ENCODE measurements at places on chromosomes 16 and 17.

GRCh38 chr16:73878611-73879010 lies 418.0 kb upstream of the PSMD7 start:
- DNase-seq: peak; percentile 60

DNA sequence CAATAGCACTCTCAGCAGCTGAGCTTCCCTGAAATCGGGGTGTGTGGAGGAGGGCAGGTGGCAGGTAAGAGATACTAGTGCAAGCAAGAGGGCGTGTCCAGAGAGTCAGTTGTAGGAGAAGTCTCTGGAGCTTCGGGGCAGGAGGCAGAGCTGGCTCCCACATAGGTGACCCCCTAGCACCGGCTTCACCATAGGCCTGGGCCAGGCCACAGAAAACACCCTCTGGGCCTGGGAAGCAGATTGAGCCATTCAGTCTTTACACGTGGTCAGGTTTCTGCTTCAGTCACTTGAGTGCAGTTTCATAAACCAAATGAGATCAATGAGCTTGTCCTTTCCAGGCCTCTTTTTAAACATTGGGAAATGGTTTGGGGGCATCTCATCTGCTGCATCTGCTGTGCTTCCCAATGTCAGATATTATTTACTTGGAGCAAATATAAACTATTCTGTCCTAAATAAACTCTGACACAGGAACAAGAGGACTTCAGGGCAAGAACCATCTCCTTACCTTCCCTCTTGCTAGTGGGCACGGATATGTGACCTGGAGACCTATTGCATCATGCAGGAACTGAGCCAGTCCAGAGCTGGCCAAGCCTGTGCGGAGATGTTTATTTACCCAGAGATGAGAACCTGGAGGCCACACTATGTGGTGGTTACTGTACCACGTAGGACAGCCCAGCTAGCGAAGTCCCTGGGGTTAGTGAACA lies 16.1 kb downstream of the CCR7 start:
- no peak for DNase-seq

DNA sequence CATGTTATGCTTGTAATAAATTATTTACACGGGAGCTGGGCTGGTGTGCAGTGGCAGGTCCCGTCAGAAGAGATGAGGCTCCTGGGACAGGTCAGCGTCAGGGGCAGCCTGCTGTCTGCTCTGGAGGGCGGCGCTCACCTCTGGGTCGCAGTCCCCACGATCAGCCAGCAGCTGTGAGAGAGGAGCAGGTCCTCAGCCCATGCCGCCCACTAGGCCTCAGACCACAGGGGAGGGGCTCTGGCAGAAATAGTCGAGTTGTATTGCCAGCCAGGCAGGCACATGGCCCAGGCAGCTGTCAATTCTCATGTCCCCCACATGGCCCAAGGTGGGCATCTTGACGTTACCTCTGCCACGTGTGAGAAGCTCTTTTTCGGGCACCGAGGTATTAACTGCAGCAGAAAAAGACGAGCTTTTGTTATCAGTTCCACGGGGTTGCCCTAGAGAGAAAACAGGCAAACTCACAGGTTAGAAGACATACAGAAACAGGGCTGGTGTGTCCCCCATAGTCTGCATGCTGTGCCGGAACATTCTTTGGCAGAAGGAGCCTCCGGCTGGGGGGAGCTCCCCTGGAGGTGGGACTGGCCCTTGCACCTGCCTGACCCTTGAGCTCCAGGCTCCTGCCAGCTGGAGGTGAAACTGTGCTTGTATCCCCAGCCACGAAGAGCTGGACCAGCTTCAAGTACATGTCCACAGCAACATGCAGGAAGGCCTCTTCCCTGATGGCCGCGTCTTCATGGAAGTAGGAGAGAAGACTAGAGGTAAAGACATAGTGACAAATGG lies 17.4 kb downstream of the ZNF276 start:
- no peak for DNase-seq

GRCh38 chr16:18018376-18018775 lies 318.2 kb downstream of the NPIPA8 start:
- no peak for DNase-seq

- DNase-seq: no peak
Observed at GRCh38 chr17:58313815-58314705, 14.5 kb downstream of the TSPOAP1 start.

DNA sequence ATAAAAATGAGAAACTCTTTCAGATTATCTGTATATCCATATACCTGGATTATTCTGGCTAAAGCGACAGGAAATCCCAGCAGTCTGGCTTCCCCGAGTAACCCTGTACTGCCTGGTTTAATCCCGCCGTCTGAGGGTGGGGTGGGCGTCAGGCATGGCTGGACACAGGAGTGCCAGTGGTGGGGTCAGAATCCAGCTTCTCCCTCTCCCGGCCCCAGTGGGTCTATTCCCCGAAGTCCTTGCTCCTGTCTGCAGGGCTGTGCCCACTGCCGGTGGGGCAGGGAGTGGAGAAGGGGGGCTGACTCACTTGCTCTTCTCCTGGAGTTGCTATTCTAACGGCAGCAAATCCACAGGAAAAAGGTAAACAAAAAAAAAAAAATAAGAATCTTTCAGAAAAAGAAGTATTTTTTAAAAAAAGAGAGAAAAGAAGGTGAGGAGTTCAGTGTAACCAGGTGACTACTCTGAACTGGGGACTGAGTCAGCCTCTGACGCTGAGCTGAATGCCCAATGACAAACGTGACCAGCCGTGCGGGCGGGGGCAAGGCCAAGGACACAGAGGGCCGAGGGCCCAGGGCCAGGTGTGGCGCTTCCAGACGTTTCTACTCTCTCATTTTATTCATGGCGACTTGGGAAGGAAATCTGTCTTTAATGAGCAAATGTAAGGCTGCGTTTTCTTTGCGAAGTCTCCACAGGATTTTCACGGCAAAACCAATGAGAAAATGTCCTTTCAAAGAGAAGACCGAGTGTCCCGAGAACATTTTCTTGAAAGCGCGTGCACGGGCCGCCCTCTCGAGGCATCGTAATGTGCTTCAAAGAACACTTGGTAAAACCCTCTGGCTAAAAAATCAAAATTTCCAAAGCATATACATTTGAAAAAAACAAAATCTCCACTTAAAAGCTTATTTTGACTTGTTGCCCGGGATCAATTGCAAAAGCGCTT lies 20.2 kb downstream of the FOXF1 start:
- DNase-seq: no peak

DNA sequence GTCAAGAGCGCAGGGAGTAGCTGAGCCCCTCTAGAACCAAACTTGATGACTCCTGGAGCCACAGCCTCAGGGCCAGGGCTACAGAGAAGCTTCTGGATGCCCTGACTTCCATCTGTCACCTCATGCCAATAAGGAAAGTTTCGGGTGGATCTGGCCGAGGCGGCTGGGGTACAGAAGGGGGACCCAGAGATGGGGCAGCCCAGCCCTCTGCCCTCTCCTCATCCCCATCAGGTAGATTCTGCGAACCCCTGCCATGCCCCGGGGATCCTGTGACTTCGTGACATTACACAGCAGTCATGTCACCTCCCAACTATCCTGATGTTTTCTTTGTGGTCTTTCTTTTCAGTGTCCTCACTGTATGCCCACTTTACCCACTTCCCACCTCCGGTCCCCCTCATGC lies 114.4 kb downstream of the CCDC182 start:
- no peak for DNase-seq

GRCh38 chr17:44310609-44311376 lies 2.4 kb downstream of the RUNDC3A start:
- DNase-seq: no peak

- DNase-seq: no peak
Observed at GRCh38 chr16:3047387-3047720, 993 bp downstream of the MMP25 start.

GRCh38 chr17:64083563-64084085 lies 46.3 kb downstream of the ERN1 start:
- no peak for DNase-seq

GRCh38 chr17:82035488-82035887 lies 2.0 kb downstream of the DCXR start:
- DNase-seq: no peak

- DNase-seq: no peak
Observed at GRCh38 chr17:45338023-45338781, 21.4 kb upstream of the MAP3K14 start.

DNA sequence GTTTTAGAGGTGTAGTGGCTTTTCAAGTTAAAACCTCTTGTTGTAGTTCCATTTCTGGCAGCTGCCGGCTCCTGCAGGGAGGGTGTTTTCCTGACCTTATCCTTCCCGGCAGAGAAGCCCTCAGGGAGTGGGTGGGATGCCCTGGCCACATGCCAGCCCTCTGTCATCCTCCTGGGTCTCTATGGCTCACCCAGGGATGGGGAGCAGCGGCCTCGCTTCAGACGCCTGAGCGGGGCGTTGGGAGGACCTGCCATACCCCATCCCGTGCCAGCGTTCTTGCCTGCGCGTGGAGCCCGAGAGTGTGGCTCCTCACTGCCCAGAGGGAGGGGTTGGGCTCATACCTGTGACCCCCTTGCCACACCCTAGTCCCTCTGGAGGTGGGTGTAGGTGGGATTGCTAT lies 11.9 kb downstream of the KCNJ12 start:
- no peak for DNase-seq

DNA sequence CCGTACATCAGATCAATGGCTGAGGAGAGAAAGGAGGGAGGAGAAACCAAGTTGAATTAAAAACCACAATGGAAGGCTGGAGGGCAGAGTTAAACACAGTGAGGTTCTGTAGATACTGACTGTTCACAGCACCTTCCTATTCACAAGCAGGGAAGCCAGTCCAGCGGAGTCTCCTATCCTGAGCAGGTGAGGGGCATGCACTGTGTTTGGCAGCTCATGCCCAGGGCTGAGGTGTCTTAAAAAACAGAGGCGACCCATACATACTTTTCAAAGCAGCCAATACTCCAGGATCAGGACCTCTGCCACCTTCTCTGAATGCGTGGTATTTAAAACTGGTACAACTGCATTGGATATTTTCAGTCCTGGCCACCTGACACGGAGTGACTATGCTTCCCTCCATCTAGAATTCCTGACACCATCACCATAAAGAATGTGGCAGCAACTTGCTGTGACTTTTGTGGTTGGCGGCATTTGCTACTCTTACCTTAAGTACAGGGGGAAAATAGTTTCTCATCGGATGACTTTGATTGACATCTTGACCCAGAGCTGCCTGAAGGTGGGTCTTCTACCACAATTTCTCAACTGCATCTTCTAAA lies 21.5 kb downstream of the USP22 start:
- no peak for DNase-seq

DNA sequence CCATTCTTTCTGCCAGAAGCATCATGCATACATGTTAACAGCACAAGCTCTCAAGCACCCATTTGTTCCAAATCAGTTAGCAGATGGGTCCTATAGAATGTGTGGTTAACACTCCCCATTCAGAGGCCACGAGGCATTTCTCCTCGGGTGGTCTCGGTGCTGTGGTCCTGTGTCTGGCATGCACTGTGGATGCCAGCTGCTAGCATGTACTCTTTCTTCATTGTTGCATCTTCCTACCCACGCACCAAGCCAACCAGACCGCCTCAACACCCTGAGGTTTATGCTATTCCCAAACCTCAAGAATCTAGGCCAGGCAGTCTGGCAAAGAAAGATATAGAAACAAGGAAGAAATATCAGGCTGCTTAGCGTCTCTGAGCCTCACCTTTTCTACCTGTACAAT lies 27.8 kb upstream of the MRTFB start:
- DNase-seq: no peak

DNA sequence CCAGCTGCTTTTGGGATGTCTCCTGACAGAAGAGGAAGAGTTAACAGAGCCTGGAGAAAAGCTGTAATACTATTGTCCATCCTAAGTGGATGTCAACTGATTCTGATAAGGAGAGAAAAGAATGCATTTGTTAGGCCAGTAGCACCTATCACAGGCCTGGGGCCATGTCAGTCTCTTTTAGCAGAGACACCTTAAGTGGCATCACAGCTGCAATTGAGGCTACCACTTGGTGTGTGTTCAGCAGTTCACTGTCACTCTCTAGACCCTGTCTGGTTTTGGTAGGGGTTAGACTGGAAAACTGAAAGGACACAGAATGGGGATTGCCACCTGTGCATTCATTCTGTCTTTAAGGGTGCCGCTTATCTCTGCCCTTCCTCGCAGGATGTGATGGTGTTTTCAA lies 42.0 kb downstream of the PSMD12 start:
- no peak for DNase-seq

- no peak for DNase-seq
Observed at GRCh38 chr17:82350182-82351030, 8.6 kb upstream of the TEX19 start.

DNA sequence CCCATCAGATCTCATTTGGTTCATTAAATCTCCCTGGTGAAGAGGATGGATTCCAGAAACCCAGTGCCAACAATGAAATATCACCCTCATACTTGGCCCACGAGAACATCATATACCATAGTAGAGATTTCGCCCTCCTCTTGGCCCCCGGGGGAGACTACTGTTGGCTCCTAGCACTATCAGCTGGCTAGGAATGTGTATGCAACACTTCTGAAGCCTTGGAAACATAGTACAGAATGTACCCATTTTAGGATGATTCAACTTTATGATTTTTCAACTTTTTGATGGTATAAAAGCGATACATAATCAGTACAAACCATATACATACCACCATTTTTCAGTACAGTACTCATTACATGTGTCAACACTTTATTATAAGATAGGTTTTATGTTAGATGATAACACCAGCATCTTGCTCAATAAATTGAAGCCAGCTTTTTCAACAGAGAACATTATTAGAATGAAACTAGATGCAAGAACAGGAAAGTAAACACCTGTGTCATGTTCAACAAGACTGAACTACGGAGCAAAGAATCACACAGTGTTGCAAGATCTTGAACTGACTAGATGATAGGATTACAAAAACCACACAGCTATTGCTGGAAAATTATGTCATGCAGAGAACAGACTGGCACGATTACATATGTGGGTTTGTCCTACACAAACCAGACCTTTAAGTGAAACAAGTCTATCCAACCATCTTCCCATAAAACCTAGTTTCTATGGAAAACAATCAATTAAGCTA lies 17.2 kb downstream of the RSL1D1 start:
- DNase-seq: no peak

GRCh38 chr16:23754594-23755483 lies at the start of gene CHP2:
Gene CHP2 (plus strand): TSS chr16:23755026. CDS start chr16:23755050, 24 bp downstream.
- DNase-seq: no peak

DNA sequence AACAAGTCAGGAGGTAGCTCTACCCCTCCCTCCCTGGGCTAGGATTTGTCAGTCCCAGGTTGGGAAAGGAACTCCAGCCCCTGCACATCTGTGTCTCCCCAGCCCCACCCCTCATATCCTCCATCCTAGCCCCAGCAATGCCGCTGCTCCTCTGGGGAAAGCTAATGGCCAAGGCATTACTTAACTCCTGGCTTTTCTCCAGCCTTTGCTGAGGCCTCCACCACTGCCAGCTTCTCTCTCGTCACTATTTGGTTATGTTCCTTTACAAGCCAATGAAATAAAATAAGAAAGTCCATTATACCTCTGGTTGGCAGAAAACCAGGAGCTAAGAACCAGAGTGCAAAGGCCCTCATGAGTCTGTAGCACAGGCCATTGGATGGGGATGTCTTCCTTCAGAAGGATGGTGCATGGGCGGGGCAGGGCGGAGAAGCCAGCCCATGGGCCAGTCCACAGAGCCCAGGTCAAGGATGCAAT lies 171.0 kb downstream of the CCDC182 start:
- DNase-seq: peak; percentile 79

GRCh38 chr16:58510097-58510775 lies 5.1 kb upstream of the SETD6 start:
- no peak for DNase-seq

Data from NCI-H446 treated with DMSO at 0.1 percent for 48 hours (cell line).